ENCODE measurements at places on chromosomes 16 and 17.
A peak's percentile ranks its signal among the peaks of the same experiment; 100 is the strongest.

- DNase-seq: peak; percentile 29
These were observed 4.2 kb downstream of the CDK3 start for GRCh38 chr17:76004750-76005262.

- DNase-seq: no peak
These were observed 21.5 kb upstream of the KRT19 start for GRCh38 chr17:41549596-41550039.

GRCh38 chr17:75238684-75239191 lies 22.7 kb downstream of the GGA3 start:
- DNase-seq: peak; percentile 50

GRCh38 chr17:2083613-2084035 lies 28.7 kb downstream of the HIC1 start:
- DNase-seq: no peak

DNA sequence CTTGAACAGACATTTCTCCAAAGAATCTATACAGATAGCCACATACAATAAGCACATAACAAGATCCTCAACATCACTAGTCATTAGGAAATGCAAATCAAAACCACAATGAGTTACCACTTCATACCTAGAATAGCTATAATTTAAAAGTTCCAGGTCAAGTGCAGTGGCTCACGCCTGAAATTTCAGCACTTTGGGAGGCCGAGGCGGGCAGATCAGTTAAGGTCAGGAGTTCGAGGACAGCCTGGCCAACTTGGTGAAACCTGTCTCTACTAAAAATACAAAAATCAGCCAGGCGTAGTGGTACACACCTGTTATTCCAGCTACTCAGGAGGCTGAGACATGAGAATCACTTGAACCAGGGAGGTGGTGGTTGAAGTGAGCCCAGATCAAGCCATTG lies 19.9 kb downstream of the RANBP10 start:
- DNase-seq: no peak

GRCh38 chr17:319266-319665 lies 33.3 kb downstream of the RPH3AL start:
- no peak for DNase-seq

DNA sequence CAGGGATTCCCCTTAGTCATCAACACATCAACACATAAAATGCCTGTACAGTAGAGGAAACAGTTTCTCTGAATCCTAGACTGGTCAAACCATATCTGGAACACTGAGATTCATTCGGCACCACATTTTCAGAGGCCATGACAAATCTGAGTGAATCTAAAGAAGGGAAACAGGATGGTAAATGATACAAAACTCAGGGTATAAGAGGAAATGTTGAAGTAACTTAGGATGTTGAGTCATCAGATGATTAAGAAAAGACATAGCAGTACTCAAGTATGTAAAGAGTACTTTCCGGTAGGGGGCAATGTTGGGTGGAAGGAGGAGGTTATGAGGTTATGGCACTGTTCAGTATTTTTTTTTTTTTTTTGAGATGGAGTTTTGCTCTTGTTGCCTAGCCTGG lies 358.5 kb upstream of the PMFBP1 start:
- peak; percentile 74 for DNase-seq

DNA sequence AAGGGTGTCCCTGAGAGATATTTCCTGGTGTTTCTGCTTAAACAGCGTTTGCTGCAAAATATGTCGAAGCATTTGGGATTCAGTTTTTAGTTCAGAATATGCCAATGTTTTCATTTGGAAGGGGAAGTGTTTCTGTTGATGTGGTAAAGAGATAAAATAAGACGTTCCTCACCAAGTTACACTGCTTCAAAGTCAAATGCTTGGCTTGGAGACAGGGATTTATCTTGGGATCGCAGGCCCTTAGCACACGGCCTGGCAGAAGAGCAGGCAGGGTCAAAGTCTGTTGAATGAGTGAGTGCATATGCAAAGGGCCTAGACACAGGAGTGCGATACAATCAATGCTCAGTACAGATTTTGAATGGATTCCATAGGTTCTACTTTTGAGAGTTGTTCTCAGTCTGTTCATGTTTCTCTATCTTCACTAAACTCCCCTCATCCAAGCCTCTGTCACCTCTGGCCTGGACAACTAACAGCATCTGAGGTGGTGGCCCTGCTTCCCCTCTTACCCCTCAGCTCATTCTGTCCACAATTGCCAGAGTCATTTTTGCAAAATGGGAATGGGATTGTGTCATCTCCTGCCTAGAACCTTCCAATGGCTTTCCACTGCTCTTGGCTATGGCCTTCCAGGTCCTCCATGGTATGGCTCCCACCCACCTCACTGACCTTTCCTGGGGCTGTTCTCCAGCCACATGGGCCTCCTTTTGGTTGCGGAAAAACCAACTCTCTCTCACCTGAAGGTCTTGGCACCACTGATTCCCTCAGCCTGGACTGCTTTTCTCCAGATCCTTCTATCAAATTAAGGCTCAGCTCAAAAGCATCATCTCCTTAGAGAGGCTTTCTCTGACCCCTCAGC lies 3.2 kb downstream of the DEXI start:
- DNase-seq: no peak

DNA sequence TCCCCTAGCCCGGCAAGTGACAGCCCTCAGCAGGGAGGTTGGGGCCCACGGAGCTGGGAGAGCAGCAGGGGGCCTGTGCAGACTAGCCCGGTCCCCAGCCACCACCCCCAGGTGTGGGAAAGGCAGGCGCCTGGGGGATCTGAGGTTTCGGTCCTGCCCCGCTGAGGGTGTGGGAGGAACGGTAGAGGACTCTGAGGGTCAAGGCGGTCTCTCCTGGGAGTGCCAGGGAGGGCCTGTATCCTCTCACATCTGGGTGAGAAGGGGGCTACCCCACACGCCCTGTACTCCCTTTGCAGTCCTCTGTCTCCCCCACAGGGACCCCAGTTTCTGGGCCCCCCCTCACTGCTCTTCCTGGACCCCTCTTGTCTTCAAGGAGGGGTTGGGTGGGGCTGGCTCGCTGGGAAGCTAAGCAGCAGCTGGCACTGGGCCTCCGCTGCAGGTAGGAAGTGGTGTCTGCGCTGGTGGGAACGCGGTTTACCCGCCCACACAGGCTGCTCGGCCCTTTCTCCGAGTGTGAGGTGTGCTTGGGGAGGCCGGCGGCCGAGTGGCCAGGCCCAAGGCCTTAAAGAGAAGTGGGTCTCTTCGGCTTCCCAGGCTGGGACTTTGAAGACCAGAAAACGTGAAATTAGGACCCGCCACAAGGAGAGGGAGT lies 15.4 kb downstream of the CD7 start:
- DNase-seq: no peak

GRCh38 chr17:83151442-83152226 lies 72.2 kb downstream of the METRNL start:
- DNase-seq: peak; percentile 44

DNA sequence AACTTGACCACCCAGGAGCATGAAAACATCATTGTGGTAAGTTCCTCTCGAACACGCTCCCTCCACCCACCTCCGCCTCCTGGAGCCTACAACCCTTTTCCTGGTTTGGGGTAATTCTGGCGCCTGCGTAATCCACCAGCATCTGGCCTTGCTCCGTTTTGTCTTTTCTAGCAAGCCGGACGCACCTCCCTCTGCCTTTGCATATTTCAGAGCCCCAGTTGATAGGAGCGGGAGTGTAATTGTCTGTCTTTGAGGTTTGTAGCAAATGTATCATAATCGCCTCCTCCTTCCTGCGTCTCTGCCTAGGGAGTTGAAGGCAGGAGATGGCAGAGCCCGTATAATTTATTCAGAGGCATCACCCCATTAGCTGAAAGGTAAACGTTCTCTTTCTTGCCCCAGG lies 121.3 kb upstream of the PLCG2 start:
- DNase-seq: peak; percentile 51

GRCh38 chr16:9053006-9053601 lies 38.3 kb upstream of the HAPSTR1 start:
- peak; percentile 88 for DNase-seq

DNA sequence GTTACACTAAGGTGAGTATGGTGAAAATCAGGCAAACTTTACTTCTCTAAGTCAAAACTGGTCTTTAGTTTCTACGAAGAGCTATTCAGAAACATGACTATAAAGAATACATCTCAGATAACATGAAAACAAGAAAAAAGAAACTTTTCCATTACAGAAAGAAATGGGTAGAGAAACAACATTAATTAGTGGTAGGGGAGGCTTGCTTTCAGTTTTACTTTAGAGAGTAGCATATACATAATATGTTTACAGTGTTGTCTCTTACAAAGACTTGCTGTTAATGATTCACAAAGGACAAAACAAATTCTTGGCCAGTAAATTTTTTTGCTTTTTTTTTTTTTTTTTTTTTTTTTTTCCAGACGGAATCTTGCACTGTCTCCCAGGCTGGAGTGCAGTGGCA lies 34.2 kb downstream of the CRLF3 start:
- no peak for DNase-seq

DNA sequence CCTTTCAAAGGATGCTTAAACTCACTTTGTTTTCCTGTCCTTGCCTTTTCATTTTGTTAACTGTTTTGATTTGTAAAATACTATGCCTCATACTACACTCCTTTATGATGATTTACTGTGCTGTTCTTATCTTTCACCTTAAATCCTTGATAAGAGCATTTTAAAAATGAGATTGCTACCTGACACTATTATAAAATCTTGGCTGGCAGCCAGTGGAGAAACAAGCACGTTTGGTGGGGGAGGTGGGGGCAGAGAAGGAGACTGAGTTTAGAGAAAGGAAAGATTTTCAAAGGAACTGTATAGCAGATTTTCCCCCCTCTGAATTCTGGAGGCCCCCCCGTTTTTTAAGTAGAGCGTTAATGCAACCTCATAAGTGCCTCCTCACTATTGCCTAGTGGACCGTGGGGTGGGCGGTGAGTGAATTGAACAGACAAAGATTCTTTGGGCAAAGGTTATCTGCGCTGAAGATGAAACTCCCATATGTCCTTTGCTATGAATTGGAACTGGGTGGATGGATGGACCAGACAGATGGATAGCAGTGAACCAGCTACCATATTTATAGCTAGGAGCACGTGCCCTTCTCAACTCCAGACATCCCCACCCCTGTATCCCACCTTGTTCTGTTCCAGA lies 200.2 kb downstream of the CCDC182 start:
- DNase-seq: no peak

Data from fibroblast of upper back skin (primary cell).